ENCODE measurements at places on chromosomes 6 and 20. TPM values are rescaled to one million over a fixed set of nuclear protein-coding genes. Genes with fewer than 3 reads are reported as not detected.

The CRISP3 gene
- total RNA-seq: 18.4 TPM

The PCK1 gene
- 0.54 TPM for total RNA-seq

DNA sequence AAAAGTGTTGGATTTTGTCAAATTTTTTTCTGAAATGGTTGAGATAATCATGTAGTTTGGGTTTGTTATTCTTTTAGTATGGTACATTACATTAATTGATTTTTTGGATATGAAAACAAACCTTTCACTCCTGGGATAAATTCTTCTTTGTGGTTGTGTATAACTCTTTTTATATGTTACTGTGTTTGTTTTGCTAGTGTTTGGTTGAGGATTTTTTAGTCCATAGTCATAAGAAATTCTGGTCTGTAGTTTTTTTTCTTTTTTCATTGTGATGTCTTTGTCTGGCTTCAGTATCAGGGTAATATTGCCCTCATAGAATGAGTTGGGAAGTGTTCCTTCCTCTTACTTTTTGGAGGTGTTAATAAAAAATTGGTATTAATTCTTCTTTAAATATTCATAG lies 122.2 kb upstream of the ATXN1 start:
- no peak for DNase-seq
- no peaks in the 10 kb centered on the region for H3K4me1 ChIP-seq
- H3K27ac ChIP-seq: no peak overlapping the region
- H3K4me3 ChIP-seq: no peak overlapping the region

DNA sequence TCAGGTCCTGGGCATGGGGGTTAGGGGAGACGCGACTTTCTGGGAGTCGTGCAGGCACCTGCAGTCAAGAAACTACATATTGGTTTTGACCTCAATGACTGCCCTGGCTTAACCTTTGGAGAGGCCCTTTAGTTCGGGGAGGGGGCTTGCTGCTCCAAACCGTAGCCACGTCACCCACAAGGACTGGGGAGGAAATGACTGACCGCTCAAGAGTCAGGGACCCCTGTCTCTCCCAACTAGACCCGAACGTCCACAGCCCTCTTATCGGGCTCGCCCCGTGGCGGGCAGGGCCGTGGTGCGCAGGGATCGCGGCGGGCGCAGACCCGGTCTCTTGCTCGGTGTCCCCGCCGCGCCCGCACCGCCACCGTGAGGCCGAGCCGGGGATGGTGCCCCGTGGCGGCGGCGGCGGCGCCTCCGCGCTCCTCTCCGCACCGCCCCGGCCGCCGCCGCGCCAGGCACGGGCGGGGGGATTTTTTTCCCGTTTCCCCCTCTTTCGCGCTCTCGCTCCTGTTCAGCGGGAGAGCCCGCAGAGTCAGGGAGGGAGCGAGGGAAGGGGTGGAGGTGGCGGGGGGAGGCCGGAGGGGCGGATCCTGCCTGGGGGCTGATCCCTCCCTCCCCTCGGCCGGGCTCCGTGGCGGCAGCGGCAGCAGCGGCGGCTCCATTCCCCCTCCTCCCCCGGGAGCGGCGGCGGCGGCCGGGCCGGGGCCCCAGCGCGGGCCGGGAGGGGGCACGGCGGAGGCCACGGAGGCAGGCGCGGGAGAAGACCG lies at the start of gene BRPF3:
BRPF3 (plus strand) TSS at position 632 of the 767 bp plus-strand sequence. CDS start 3,579 bp downstream, outside the sequence.
- peak; percentile 83 for DNase-seq
- peaks cover 7% of the 10 kb centered on the region for H3K4me1 ChIP-seq

GRCh38 chr20:52747845-52748284 lies 224.3 kb upstream of the TSHZ2 start:
- H3K36me3 ChIP-seq: no peaks in the 10 kb centered on the region
- no peak for DNase-seq
- H3K4me1 ChIP-seq: no peaks in the 10 kb centered on the region
- H3K27me3 ChIP-seq: no peaks in the 10 kb centered on the region
- no peak overlapping the region for H3K4me3 ChIP-seq

GRCh38 chr20:36461600-36462439 lies 79.5 kb upstream of the MYL9 start:
- no peaks in the 10 kb centered on the region for H3K36me3 ChIP-seq
- H3K27ac ChIP-seq: peak overlapping the region; percentile 81
- peak; percentile 65 for DNase-seq
- H3K4me3 ChIP-seq: peak overlapping the region; percentile 86
- H3K4me1 ChIP-seq: peaks cover 25% of the 10 kb centered on the region
- H3K27me3 ChIP-seq: no peaks in the 10 kb centered on the region

- no peak overlapping the region for H3K27ac ChIP-seq
- H3K27me3 ChIP-seq: no peaks in the 10 kb centered on the region
- no peaks in the 10 kb centered on the region for H3K4me1 ChIP-seq
These were observed 14.2 kb upstream of the EPHA7 start for GRCh38 chr6:93433592-93433991.

DNA sequence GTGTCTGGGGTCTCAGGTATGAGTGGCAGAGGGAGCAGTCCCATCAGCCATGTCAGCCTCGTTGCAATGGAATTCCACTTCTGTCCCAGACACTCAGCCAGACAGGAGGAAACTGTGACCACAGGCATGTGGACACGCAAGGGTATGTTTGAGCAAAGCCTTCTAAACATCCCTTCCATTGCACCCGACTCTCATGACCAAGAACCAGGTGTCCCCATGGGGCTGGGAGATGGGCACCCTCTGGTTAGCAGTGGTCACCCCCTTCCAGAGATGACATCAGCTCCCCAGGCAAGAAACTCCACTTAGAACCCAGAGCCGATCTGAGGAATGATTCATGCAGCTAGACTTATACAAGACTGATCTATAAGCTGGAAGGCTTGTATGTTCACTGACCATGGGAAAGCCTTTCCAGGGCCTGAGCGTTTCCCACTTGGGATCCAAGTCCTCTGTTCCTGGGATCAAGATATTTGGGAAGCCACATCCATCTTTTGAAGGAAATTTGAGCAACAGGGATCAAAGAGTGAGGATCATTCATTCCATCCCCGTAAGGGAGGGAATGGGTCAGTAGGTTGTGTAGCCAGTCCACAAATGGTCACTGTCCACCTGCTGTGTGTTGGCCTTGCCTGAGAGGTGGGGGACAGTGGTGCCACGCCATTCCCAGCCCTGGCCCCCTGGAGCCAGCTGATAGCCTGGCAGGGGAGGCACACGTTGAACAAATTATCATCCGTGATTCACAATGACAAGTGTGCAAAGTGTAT lies 3.9 kb upstream of the MRGBP start:
- no peaks in the 10 kb centered on the region for H3K36me3 ChIP-seq
- DNase-seq: no peak
- H3K27ac ChIP-seq: no peak overlapping the region
- peaks cover 5% of the 10 kb centered on the region for H3K4me1 ChIP-seq

GRCh38 chr6:14375930-14376329 lies 258.4 kb downstream of the CD83 start:
- no peak overlapping the region for H3K4me3 ChIP-seq
- no peaks in the 10 kb centered on the region for H3K27me3 ChIP-seq
- DNase-seq: no peak

Data from pancreas (tissue), 10 donors.